ENCODE measurements at places on chromosomes 6 and 20.

DNA sequence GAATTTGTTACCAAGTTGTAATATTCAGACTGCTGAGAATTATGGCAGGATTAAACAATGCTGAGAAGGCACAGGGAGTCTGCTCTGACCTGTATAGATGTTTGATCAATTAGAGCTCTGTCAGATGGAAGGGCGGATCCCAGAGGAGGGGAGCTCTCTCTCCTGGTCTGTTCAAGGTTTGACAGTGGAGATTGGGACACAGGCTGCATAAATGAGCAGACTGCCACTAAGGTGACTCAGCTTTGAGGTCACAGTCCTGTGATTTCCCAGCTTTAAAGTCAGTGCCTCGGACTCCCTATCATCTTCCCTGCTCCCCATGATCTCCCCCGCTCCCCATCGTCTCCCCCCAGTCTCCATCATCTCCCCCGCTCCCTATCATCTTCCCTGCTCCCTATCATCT, 59.2 kb upstream of the SLC22A23 start:
- no peak for DNase-seq

DNA sequence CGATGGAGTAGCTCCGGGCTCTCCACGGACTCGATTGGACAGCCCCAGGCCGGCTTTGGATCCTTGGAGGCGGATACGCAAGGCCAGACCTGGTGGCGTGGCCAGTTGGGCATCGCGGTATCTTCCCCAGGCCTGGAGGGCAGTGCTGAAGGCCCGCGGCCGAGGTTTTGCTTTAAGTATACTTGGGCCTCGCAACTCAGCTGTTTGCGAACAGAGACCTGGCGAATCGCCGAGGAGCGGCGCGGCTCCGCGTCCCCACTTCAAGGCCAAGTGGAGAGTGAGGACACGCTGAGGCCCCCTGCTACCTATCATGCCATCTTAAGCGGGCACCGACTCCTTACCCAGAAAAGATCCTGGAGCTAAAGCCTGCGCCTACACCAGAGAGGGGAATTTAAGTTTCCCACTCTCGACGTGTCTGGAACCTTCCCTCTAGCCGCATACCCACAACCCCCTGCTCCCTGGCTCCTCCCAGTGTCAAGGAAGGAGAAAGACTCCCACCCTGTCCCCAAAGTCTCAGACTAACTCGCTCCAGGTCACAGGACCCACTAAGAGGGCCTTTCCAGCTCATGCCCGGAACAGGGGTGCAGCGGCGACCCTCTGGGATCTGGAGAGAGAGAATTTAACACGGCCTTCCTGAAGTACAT, 4.1 kb downstream of the LINC00237 start:
- peak; percentile 37 for DNase-seq

- no peak for DNase-seq
Observed at GRCh38 chr6:118724211-118724610, 72.8 kb upstream of the CEP85L start.

DNA sequence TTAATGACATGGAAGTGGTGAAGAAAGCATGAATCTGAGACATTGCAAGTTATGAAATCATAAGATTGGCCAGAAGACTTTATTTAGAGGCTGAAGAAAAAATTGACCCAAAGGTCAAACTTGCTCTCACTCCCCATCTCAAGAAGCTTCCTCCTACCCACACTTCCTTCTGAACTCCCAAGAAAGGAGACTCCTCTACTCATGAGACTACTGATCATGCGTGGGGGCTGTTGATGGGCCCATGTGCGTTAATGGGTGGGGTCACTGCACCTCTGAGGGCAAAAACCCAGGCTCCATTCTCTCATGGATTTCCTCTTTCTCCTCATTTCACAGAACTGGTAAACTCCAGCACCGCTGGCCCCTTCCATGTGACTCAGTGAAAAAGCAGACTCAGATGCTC, 470.6 kb upstream of the ARID1B start:
- DNase-seq, result no peak

DNA sequence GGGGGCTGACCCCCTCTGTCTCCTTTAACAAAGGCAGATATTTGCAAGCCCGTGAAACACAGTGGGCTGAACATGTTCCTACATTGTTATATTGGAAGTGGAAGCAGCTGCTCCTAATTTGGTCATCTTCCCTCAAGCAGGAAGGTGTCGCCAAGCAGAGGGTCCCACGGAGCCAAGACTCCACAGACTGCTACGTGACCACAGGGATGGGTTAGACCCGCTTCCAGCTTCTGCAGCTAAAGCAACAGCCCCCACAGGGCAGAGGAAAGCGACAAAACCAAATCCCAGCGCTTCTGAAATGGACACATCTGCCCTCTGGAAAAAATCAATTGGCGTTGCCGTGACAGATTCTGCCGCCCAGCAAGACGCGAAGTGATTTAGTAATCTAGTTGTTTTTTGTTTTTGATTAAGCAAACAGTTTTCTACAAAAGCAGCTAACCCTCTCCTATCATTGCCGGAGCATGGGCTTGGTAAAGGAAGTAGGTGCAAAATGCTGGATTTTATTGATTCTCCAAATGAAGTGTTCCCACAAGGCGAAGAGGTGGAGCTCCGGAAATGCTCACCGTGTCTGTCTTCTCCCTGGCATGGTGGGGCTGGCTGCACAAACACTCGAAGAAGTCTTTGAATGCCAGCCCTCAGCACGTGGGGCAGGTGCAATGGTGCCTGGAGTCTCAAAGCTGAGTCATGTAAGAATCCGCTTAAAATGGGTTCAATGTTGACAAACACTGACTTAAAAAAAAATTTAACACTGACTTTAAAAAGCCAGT, 79.4 kb upstream of the FRMD1 start:
- DNase-seq, result no peak

DNA sequence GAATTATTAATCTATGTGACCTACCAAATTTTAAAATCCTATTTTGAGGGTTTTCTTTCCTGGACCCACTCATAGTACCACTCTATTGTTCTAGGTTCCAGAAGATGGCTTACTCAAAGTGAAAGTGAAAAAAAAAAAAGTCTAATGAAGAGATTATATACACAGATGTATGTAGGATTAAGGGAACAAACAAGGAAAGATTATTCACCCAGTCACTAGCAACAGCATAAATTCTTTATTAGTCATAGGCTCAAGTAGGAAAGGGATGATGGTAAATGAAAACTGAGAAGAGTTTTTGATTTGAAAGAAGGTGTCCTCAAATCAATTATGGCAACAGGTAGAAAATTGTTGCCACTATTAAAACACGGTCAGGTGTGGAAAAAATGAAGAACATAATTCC, 923.7 kb downstream of the TBC1D32 start:
- DNase-seq, result no peak

GRCh38 chr6:167546611-167547327, 221.9 kb downstream of the TTLL2 start:
- no peak for DNase-seq

DNA sequence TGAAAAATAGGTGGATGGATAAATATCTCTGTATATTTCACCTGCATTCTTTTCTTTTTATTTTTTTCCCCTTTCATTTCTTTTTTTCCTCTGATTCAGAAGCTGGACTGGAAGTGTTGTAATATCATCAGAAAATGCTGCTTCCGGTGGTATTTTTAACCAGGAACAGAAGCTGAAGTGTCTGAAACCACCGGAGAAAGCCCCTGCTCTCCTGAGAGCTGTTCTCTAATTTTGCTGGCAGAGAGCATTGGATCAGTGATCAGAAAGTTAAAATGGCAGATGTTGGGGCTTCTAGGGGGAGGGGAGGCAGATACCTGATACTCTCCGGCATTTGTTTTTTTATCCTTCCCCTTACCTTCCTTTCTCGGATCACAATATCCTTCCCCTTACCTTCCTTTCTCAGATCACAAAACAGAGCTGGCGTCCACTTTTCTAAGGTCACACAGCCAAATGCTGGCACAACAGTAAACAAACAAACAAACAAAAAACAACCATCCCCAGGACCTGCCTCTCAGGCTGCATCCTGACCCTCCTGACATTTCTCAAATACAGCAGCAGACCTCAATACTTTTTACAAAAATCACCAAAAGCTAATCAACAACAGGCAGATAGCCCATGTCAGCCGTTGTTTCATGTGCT, 143.2 kb upstream of the ZNF217 start:
- DNase-seq, result no peak

DNA sequence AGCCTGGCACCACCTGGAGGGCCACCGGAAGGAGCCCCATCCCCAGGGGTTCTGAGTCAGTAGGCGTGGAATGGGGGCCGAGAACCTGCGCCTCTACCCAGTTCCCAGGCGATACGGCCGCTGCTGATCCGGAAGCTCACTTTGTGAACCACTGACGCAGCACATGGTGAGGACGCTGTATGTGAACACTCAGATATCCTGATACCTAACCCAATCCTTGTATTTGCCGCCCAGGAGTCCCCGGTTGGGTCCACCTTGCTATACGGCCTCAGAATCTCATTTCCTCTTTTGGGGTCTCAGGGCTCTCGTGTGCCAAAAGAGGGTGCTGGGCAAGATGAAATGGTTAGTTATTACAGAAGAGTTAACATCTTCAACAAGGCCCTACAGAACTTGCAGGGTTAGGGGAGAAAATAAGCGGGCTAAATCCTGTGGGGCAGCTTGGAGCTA, 604 bp upstream of the RAB5IF start:
- no peak for DNase-seq

- DNase-seq, result no peak
Observed at GRCh38 chr20:44040202-44040915, 125.7 kb downstream of the TOX2 start.

DNA sequence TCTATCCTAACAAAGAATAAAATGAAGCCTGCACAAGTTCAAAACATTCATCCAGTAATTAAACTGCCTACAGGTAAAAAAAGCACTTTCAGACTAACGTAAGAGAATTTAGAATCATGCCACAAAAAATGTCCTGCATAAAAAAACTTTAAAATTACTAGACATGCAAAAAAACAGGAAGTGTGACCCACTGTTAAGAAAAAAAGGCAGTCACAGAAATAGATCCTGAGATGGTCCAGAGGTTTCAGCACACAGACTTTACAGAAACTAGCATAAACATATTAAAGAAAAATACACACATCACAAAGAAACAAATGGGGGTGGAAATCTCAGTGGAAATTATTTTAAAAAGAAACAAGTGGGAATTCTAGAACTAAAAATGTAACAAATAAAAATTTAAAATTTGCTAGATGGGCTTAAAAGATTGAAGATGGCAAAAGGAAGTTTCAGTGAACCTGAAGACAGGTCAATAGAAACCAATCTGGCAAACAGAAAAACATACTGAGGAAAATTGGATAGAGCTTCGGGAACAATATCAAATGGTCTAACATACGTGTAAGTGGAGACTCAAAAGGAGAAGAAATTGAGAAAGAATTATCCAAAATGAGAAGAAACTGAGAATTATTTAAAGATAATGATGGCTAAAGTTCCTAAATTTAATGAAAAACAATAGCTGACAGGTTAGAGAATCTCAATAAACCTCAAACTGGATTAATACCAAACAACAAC, 3.4 kb upstream of the ZNF133 start:
- no peak for DNase-seq

- DNase-seq, result no peak
Observed at GRCh38 chr6:144898052-144898689, 613.0 kb downstream of the UTRN start.

DNA sequence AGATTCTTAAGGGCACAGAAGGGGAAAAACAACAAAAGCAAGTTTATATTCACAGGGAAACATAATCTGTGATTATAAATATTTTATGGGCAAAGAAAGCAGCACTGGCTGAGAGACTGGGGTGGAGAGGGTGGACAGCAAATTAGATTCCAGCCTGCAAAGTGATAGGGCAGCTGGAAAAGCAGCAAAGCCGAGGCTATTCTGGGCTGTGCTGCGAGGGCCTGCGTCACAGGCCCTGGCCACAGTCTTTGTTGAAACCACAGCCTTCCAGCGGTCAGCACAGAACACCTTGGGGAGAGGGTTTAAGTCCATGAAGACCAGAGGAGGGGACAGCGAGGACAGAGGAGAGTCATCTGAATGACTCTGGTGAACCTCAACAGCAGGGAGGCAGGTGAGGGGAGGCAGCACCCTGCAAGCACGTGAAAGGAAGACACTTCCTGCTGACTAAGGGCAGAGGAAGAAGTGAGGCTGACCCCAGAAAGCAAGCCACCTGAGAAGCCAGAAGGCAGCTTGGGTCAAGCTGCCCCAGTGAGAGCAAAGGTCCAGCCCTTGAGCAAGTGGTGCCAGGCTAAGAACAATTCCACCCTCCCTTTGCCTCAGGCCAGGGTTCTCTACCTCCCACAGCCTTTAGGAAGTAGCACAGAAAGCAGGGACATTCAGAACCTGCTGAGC, 17.1 kb downstream of the MRPL14 start:
- DNase-seq, result no peak

DNA sequence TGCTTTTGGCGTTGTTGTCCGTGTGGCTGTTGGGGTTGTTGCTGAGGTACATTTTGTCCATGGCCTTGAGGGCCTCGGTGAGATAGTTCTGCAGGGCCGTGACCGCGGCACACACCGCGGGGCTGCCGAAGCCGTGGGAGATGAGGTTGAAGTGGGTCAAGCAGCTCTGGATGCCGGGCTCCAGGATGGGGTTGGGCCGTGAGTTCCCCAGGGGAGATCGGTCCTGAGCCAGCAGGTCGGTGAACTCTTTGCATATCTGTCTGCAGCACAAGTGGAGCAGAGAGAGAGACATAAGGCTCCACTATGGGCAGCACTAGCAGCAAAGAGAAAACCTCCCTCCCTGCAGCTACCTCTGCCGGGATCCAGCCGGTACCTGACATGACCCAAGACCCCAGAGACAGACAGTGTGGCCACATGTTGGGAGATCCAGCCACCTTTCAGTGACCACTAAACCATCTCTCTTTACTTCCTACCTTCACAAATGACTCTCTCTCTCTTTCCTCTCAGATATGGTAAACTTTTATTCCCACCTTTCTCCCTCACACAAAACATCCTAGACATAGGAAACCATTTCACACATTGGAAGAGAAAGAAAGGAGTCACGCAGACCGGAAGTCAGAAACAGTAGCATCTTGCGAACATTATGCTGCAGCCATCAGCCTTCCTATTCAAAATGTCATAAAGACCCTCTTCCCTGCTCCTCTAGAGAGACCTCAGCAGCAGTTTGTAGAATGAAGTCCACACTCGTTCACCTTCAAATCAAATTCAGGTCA, 16.2 kb downstream of the TFAP2A start:
- no peak for DNase-seq

DNA sequence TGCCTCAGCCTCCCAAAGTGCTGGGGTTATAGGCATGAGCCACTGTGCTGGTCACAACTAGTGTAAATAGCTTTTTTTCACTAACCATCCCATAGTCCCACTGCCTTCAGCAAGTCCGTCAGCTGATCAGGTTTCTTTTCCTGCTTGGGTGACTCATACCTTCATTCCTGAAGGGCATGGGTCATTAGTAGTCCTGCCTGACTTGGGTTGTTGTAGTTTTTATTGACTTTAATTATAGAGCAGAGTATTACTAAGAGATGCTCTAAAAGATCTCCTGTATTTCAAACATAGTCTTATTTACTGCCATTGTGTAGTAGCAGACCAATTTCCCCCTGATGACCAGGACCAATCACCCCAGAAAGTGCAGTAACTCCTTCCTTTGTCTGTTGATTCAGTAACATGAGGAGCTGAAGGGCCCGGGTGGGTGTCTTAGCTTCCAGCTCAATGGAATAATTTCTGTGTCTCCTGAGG, 25.8 kb downstream of the HLA-C start:
- DNase-seq, result no peak

Measured in nucleus accumbens (tissue), 56 donors.